ENCODE measurements at places on chromosomes 2 and 18.

- no peak for DNase-seq
Observed at GRCh38 chr18:8045160-8045883, 478.2 kb downstream of the PTPRM start.

- DNase-seq = no peak
Observed at GRCh38 chr2:230738391-230738811, 25.8 kb downstream of the CAB39 start.

DNA sequence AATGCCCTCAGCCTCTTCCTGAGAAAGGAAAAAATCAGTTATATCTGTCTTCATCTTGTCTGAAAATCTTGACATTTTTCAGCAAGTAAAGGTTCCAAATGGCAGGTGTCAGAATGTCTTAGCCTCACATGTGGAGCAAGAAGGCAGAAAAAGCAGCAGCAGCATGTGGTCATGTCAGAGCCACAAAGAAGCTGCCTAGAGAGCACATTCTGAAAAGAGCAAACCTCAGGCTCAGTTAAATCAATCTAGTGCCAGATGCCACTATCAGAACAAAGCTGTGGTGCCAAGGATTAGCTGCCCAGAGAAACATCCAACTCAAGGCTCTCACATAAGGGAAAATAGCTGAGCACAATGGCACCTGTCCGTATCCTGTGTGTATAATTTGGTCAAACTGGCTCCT lies 105.9 kb downstream of the SRBD1 start:
- DNase-seq = no peak

GRCh38 chr2:55718165-55719008 lies 24.7 kb upstream of the PNPT1 start:
- DNase-seq = no peak

- no peak for DNase-seq
Observed at GRCh38 chr2:26251893-26252292, 7.2 kb downstream of the HADHB start.

- no peak for DNase-seq
Observed at GRCh38 chr2:220785178-220785577, 786.9 kb downstream of the EPHA4 start.

DNA sequence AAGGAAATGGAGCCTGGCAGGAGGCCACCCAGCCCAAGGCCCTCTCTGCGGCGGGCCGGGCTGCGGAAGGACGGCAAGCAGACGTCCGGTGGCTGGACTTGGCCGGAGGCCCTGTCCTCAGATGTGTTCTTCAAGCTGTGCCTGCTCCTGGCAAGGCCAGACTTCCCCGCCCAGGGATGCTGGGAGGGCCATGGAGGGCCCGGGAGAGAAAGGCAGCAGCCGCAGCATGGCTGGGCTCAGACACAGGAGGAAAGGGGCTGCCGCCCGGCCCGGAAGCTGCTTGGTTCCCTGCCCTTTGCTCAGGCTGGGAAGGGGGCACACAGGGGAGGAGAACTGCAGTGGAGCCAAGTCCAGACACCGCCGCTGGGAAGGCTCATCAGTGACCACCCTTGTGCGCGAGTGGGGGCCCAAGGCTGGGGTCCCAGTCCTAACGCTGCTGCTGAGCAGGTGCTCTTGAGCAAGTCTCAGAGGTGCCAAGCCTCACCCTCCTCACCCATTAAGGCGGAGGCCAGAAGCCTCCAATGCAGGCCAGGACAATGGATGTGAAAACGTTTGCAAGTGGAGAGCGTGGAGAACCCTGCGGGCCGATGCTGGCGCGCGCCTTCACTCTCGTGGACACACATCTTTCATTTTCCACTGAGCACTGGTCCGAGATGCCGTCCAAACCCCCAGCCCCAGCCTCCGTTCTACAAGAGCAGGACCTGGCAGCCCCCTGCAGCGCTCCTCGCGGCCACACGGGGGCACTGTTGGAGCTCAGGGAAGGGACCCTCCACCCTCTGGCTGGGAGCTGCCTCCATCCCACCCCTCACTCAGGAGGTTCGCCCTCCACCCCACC lies 7.9 kb downstream of the CROCC2 start:
- no peak for DNase-seq

GRCh38 chr2:64730551-64731262 lies 77.0 kb upstream of the SERTAD2 start:
- DNase-seq = no peak

DNA sequence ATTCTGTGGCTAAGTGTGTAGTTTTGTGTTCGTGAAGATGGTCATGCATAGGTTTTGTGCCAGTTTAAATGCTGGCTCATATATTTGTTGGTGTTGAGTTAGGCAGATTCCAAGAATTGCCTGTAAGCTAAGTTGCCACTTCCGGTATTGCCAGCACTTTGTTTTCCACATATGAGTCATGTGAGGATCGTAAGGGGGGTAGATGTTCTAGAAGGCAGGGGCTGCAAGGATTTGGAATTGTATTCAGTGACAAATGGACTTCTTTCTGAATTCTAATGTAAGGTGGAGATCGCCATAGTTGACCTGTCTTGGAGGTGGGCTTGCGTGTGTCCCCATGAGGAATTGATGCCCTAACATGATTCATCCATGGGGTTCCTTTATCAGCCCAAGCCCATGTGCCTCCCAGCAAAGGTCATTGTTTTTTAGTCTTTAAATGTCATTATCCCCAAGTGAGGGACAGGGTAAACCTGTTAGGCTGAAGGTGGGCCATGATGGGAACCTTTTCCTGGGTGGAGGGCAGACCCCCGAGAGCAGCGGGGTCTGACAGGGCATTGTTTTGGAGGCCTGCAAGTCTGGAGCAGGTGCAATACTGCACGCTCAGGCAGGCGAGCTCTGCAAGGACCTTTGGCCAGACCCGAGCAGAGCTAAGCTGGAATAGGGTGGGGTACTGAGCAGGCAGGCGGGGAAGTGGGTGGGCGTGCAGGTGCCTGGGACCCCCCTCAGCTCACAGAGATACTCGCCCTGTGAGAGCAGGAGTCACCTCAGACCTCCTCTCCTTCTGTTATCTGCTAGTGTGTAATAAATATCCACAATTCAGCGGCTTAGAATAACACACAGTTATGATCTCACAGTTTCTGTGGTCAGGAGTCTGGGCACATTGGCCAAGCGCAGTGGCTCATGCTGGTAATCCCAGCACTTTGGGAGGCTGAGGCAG lies 77.4 kb downstream of the LRRFIP1 start:
- no peak for DNase-seq

DNA sequence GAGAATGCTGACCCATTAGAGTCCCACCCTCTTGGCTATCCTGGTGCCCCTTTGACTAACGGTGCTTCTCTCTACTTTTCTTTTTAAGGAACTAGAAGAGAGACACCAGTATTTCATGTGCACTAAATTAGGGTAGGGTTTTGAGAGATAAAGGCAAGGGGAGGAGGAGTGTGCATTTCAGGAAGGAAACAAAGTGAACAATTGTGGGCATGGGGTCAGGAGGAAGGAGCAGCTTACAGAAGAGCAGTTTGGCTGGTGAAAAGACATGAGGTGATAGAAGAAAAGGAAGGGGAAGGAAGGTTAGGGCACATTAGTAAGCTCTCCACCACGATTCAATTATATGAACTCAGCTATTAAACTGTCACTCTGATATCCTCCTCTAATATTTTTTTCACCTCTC lies 105.8 kb upstream of the CTAGE1 start:
- DNase-seq = no peak

DNA sequence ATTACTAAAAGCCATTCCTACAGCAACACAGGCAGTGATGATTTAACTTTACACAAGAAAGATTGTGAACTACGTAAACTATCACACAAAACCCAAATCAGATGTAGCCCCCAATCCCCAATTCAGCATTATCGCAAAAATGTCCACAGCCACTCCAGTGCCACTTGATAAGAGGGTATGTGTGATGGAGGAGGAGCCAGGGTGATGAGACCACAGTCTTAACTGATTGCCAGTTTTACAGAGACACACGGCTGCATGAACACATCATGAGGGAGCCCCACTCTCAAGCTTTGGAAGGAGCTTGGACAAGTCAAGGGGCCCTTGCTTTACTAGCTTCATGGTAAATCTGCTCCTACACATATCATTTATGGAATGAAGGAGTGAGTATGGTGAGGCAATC lies 116.0 kb downstream of the FAM161A start:
- DNase-seq = no peak

DNA sequence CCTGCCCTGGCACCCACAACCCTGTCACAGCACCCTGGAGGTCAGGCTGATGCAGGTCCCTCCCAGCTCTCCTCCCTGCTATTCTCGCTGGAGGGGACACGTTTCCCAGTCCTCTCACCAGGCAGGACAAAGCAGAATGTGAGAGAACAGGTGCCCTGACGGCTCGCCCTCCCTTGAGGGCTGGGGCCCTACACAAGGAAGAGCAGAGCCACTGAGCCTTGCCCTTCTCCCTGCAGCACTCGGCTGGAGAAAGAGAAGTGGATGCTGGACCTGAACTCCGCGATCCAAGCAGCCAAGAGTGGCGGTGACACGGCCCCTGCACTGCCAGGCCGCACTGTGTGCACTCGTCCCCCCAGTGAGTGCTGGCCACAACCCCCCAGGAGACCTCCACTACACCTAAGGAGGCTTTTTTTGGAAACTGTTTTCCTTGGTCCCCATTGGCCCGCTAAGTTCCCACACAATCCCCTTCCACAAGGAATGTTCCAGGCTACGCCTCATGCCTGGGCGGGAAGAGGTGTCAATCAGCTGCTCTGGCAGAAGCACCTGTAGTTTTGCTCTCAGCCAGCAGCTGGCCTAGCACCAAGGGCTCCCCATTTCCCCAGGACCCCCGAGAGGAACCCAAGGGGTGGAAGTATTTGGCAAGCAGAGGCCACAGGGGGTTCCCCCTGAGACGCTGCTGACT lies 17.4 kb downstream of the STK25 start:
- DNase-seq = no peak

- no peak for DNase-seq
Observed at GRCh38 chr2:20606198-20606597, 44.7 kb downstream of the HS1BP3 start.

- DNase-seq = no peak
Observed at GRCh38 chr2:2846332-2847208, 515.5 kb upstream of the MYT1L start.

DNA sequence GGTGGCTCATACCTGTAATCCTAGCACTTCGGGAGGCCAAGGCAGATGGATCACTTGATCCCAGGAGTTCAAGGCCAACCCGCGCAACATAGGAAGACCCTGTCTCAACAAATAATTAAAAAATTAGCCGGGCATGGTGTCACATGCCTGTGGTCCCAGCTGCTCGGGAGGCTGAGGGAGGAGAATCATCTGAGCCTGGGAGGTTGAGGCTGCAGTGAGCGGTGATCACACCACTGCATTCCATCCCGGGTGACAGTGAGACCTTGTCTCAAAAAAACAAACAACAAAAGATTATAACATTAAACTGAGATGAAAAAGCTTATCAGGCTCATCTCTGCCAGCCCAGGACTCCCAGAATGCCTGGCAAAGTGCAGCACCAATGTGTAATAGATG lies 50.5 kb downstream of the PAPOLG start:
- DNase-seq = no peak

DNA sequence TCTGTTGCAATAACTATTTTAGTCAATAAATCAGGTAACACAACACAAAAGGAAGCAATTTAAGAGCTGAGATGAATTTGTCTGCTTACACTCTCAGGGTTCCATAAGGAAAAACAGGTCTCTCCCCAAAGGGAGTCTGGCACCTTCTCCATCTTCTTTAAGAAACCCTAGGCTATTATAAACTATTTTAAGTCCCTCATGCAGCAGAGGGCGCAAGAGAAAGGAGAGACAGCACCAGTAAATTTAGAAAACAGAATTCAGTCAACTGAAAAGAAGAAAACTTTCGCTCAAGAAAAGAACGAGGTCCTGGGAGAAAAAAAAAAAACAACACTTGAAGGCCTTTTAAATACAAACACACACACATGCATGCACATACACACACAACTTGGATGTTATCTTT lies 19.1 kb downstream of the SULT1C4 start:
- DNase-seq = no peak

GRCh38 chr18:74447404-74448152 lies 9.5 kb downstream of the DIPK1C start:
- no peak for DNase-seq

DNA sequence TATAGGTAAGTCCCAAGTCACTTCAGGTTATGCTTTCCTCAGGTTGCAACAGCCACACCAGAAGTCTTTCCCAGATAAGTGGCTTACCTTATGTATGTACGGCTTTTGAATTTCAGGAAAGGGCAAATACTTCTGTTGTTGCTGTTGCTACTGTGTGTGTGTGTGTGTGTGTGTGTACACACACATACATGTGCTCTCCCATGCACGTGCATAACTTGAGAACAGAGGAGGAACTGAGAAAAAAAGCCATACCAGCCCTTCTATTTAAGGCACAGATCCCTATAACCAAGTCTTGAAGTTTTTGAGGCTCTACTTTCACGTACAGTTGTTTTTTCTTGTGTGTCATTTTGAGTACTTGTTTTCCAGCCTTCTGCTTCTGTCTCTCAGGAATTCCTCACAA lies 62.4 kb downstream of the WDPCP start:
- no peak for DNase-seq

DNA sequence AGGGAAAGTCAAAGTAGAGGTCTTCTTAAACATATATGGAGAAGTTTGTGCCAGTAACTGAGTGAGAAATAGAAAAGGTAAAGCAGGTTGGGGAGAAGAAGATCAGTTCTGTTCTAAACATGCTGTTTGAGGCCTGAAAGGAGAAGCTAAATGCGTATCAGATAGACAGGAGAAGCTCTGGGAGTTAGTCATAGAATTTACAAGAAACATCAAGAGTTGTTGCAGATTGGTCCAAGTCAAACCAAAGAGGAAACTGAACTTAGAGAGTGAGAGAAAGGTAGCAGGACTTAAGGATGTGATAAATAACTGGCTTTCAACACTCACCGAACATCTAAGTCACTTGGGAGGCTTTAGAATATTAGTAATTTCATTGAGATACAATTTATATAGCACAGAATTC lies 29.2 kb upstream of the CERS6 start:
- DNase-seq = no peak

DNA sequence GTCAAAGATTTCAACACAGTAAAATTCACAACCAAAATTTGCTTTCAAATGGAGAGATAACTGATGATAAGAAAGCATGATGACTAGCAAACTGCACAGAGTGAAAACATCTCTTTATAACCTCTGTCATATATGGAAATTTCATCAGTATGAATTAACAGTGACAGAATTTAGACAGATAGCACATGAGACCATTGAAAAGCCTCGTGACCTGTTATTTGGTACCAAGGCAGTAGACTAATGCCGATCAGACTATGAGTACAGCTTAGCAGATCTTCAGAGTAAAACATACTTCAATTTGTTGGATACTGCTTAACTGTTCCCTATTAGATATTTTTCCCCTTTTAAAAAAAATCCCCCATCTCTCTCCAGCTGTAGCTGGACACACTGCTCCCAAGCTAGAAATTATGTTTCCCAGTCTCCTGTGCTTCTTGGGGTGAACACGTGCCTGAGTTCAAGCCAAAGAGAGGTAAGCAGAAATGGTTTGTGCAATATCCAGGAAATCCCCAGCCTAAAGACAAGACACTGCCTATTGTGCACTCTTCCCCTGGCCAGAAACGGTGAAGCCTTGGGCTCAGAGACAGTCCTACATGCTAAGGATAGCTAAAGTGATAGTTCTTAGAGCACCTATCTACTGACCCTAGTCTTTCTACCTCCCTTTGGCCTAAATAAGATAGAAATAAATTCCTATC lies 256.1 kb downstream of the NCKAP5 start:
- DNase-seq = no peak
